Stimulated activated CD8-positive, alpha-beta memory T cell treated with anti-CD3 and anti-CD28 coated beads, Interleukin-15, amount 100 ng/mL, for 4 hours (primary cell): ENCODE measurements at places on chromosomes 16 and 17.

- DNase-seq = no peak
Measured at GRCh38 chr16:84324434-84325262, 30.0 kb downstream of the WFDC1 start.

DNA sequence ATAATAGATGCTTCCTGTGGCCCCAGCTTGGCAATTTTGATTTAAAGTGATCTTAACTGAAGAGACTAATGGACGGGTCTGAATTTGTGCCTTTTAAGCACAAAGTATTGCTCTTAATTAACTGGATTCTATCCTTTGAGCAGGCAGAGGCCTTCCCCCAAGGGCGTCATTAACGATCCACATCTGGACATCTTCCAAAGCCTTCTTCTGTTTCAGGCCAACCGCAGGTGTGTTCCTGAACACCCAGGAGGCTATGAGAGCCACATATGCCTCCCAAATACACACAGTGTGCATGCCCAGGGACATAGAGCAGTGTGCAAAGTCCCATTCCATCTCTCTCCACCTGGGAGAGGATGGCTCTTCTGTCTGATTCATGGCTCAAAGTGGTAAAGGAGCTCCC lies 42.3 kb downstream of the MAPT start:
- DNase-seq = no peak

DNA sequence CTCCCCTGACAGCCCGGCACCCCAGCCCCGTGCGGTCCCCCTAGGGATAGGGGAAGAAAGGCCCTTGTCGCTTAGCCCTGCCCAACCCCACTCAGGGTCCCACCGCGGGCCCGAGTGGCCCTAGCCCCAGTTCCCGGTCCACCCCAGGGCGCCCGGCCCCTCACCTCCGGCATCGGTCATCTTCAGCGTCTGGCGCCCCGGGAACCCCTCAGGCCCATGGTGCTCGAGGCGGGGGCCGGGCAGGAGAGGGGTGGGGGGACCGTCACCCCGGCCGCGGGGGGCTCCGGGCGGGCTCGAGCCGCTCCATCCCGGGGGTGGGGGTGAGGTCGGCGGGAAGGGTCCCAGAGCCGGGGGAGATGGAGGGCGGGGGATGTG lies 620 bp downstream of the SAMD14 start:
- no peak for DNase-seq

DNA sequence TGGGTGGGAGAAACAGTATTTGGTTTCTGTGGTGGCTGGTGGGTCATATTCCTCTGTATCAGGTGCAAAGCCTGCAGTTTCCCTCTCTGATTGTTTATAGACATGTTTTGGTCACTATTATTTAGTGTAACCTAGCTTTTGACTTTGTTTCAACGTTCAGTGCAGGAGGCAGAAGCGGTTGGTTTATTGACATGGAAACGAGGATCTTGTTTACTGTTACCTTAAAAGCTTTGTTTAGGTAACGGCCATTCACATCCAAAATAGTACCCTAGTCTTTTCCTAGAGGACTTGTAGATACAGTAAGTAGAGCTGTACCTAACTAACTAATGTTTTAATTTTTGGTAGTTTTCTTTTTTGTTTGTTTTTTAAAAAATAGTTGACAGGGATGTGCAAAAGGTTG lies 3.5 kb downstream of the MSI2 start:
- DNase-seq = no peak

DNA sequence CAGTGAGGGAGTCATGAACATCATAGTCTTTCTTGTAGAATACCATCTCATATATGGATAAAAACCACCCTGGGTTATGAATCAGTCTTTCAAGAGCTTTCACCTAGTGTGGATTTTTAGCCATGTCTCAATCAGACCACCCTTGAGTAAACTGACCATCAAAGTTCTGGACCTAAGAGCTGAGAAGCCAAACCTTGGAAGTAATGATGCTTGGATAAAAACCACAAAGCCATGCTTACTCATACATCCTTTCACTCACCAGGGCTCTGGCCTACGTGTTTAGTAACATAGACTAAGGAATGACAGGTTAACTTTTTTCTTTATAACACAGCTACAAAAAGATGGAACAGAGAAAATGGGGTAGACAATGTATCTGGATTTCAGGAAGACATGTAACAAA lies 167.2 kb downstream of the STX8 start:
- no peak for DNase-seq

DNA sequence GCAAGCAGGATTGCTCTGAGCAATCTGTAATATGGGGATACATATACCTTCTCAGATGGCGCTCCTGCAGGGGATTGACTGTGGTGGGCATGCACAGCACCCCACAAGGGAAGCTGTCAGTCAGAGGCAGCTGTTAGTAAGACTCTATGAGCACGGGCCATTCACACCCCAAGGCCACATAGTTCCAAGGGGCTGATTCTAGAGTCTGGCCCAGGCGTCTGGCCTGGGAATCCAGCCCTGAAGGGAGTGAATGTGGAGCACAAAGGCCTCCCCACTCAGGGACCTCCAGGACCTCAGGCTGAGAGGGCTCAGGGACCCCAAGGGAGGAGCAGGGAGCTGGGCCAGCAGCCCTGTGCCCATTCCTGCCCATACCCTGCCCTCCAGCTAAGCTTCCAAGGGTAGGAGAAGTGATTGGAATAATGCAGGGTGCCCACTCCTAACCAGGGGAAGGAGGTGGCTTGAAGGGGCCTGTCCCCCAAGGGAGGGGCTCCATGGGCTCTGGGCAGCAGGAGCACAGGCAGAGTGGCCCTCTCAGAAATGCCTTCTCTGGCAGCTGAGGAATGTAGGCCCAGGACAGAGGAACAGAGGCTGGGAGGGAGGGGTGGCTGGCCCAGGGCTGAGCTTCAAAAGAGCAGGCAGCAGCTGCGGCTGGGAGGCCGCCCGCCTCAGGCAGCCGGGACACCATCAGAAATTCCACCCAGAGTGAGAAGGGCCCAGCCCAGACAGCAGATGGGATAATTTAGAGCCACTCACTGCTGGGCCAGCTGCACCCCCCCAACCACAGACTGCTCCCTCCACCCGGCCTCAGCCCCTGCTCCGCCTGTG lies 48.9 kb upstream of the MRPS23 start:
- DNase-seq = no peak

GRCh38 chr17:72946156-72946555 lies 146.3 kb downstream of the SLC39A11 start:
- no peak for DNase-seq

- DNase-seq = no peak
Measured at GRCh38 chr16:64019339-64019738, 1102.5 kb downstream of the CDH11 start.

DNA sequence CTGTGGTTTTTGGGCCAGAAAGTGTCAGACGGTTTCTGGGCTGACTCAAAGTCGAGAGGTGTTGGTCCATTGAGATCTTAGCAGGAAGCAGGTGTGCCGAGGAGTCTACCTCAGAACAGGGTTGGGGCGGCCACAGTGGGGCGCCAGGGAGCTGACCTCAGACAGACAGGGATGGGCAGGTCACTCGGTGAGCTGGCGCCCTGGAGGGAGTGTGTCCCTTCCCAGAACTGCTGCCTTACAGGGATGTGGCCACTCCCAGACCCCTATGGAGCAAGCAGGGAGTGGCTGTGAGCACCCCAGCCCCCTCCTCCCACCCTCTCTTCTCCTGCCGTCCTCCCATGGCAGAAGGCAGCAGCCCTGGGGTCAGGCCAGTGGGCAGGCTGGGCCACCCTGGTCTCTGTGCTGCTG lies 14.0 kb upstream of the DPEP1 start:
- no peak for DNase-seq
